ENCODE measurements at places on chromosomes 12 and 14.

DNA sequence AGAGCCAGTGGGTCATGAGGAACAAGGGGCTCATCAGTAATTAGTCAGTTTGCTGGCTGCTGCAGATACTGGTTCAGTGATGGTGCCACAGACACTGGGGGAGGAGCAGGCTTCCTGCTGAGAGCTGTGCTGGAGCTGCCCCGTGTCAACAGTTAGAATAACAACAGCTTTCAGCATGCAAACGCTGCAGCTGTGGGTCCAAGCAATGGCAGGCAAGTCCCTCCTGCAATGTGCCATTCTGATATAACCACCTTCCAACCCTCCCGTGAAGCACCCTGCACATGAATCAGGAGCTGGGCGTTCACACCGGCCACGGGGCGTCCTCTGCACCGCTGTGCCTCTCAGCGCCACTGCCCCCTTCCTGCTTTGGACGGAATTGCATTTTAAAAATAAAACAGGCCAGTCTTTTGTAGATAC lies 258.4 kb upstream of the SFSWAP start:
- DNase-seq = no peak

- DNase-seq = no peak
These were observed 674.1 kb upstream of the ATXN7L3B start for GRCh38 chr12:73863546-73863945.

DNA sequence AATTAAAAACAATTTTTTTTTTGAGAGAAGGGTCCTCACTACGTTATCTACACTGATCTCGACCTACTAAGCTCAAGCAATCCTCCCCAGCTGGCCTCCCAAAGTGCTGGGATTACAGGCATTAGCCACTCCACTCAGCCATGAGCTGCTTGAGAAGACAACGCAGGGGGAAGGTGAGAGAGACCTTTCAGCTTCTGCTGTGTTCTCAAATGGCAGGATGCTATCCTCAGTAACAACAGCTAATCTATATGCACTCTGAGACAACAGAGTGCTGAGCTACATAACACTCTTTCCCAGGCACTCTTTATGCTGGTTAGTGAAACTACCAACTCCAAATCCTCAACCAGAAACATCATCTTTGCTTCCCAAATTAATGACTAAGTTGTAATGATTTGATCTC lies 526.1 kb downstream of the CCER1 start:
- no peak for DNase-seq

- DNase-seq = no peak
These were observed 46.9 kb upstream of the DYNC1H1 start for GRCh38 chr14:101917413-101918017.

GRCh38 chr12:101642115-101643067 lies 47.6 kb downstream of the MYBPC1 start:
- no peak for DNase-seq

- DNase-seq = peak; percentile 53
These were observed 12.9 kb upstream of the NEMF start for GRCh38 chr14:49865431-49865859.

DNA sequence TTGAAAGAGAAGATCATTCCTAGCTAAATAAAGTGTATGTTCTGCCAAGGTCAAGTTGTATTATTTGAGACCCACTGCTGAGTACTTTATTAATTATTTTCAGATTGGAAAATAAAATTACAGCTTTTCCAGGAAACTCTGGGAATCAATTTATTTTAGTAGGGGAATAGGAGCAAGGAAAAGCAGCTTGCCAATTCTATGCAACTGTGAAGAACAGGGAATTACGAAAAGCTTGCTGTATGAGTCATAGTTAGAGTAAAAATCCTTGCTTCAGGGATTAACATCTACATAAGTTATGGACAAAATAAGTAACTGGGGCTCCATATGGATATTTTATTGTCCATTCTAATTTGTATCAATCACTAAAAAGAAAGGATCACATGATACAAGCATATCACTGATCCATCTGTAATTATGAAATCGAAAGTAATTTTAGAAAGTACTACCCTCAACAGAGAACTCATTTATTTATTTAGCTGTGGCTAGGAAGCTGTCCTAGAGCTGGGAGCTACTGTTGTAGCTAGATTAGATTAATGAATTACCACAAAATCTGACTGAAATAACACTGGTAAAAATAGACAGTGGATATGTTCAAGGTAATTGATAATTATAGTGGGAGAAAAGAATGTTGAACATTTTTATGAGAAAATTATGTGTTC lies 303.5 kb upstream of the NPAS3 start:
- no peak for DNase-seq

DNA sequence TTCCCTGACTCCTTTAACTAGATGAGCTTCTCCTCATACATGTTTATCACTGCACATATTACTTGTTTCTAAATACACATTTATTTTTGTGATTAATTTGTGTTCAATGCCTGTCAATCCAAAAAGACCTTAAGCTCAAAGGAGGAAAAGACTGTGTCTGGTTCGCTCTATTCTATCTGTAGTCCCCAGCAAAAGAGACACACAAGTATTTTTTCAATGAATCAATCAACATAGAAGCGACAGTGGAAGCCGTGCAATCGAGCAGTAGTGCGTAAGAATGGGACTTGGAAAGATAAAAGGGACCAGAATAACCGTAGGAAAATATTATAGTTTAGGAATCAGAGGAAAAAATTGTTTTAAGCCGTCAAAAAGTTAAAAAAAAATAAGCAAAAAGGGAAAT lies 951 bp downstream of the WDHD1 start:
- DNase-seq = no peak

GRCh38 chr14:68790644-68791077 lies 2.2 kb downstream of the ZFP36L1 start:
- DNase-seq = no peak

DNA sequence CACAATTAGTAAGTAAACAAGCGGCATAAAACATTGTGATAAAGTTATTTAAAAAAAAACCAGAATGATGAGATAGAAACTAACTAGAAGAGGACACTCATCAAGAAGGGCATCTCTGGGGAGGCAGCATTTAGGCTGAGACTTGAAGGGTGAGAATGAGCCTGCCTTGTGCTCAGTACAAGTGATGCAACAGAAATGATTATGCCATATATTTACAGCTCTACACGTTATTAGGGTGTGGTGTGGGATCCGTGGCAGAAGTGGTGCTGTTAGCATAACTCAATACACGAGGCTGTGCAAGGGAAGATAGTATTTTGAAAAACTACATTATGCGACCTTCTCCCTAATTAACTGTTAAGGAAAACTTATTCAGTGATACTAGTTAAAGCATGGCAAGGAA lies 178.5 kb upstream of the ATF7IP start:
- no peak for DNase-seq

- DNase-seq = no peak
These were observed 22.6 kb downstream of the SUDS3 start for GRCh38 chr12:118398940-118399339.

DNA sequence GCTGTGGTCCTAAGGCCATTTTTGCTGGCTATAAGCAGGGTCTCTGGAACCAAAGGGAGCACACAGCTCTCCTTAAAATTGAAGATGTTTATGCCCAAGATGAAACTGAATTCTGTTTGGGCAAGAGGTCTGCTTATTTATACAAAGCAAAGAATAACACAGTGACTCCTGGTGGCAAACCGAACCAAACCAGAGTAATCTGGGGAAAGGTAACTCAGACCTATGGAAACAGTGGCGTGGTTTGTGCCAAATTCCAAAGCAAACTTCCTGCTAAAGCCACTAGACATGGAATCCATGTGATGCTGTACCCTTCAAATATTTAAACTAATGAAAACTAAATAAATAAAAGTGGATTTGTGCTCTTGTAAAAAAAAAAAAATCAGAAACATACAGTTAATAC lies 29.6 kb upstream of the BICDL1 start:
- DNase-seq = no peak

- DNase-seq = no peak
These were observed 141.0 kb downstream of the SRGAP1 start for GRCh38 chr12:63985456-63985855.

GRCh38 chr12:6961695-6962284 lies 8.7 kb downstream of the PHB2 start:
- DNase-seq = peak; percentile 86
